ENCODE measurements at places on chromosomes 5 and 9.

DNA sequence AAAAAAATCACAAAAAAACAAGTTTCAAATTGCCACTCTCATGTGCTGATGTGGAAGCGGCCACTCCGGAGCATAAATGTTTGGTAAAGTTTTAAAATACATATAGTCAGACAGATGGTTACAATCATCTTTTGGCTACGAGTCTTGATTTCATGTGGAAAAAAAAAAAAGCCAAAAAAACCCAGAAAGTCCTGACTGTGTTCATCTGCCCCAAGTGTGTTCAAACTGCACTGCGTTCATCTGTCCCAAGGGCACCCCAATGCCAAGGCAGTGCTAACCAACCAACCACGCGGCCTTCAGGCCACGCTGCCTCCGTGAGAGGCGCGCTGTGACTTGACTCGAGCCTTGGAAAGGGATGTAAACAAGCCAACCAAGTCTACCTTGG, 127.1 kb downstream of the MYO10 start:
- no peak for DNase-seq

DNA sequence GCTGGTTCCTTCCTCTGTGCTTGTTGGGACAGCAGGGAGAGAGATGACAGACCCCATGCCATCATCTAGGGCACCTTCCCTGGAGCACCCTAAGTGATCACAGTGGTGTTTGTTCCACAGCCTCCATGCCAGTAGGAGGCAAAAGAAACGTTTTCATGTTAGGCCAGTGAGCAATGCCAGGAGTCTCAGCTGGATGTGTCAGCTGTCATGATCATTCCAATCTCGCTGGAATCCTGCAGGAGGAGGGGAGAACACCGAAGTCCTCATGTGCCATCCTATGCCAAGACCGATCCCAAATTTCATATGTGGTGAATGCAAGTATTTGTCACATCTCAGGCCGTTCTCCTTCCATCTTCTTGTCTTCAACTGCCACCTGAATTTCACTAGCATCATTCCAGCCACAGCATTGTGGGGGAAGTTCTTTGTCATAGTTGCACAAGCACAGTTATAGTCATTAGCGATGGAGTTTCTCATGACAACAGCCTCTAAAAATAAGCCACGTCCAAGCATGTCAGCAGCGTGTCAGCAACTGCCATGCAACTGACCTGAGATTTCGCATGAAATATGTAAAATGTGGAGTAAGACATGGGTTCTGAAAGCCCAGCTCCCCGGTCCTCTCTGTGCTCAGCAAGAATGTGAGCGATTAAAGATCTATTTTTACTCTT, 97.2 kb upstream of the DNAH5 start:
- no peak for DNase-seq

- DNase-seq = no peak
Measured at GRCh38 chr5:109335114-109335513, 74.7 kb downstream of the PJA2 start.

- DNase-seq = peak; percentile 40
Measured at GRCh38 chr9:137580209-137580953, 1.7 kb upstream of the DPH7 start.

- DNase-seq = peak; percentile 39
Measured at GRCh38 chr9:107158321-107158720, 124.8 kb upstream of the RAD23B start.

- no peak for DNase-seq
Measured at GRCh38 chr5:147586832-147587231, 77.0 kb upstream of the DPYSL3 start.

GRCh38 chr5:38680094-38680825, 123.8 kb upstream of the LIFR start:
- no peak for DNase-seq

DNA sequence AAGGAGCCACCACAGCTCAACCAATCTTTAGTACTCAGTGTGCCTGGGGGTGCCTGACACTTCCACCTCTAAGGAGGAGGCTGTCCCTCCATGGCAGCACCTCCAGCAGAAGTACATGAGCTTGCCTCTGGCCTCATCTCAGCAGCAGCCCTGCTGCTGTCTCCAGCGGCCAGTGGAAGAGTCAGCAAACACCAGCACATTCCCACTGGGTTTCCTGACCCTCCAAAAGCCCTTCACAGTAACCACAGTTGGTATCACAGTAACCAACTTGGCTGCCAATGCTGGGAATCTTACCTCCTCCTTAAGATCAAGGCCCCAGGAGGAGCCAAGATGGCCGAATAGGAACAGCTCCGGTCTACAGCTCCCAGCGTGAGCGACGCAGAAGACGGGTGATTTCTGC, 29.4 kb downstream of the FSTL4 start:
- no peak for DNase-seq

GRCh38 chr9:4077499-4078102, 222.3 kb downstream of the GLIS3 start:
- DNase-seq = peak; percentile 74

GRCh38 chr9:72276429-72276828, 88.6 kb downstream of the ZFAND5 start:
- no peak for DNase-seq

DNA sequence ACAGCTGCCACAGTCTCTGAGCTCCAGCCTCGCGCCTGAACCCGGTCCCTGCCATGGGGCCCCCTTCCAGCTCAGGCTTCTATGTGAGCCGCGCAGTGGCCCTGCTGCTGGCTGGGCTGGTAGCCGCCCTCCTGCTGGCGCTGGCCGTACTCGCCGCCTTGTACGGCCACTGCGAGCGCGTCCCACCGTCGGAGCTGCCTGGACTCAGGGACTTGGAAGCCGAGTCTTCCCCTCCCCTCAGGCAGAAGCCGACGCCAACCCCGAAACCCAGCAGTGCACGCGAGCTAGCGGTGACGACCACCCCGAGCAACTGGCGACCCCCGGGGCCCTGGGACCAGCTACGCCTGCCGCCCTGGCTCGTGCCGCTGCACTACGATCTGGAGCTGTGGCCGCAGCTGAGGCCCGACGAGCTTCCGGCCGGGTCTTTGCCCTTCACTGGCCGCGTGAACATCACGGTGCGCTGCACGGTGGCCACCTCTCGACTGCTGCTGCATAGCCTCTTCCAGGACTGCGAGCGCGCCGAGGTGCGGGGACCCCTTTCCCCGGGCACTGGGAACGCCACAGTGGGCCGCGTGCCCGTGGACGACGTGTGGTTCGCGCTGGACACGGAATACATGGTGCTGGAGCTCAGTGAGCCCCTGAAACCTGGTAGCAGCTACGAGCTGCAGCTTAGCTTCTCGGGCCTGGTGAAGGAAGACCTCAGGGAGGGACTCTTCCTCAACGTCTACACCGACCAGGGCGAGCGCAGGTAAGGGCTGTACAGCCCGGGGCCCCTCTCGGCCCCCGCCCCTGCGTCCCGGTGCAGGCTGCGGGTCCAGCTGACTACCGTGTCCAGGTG, 509 bp downstream of the LVRN start:
- no peak for DNase-seq

- no peak for DNase-seq
Measured at GRCh38 chr5:144944936-144945335, 774.3 kb downstream of the KCTD16 start.

DNA sequence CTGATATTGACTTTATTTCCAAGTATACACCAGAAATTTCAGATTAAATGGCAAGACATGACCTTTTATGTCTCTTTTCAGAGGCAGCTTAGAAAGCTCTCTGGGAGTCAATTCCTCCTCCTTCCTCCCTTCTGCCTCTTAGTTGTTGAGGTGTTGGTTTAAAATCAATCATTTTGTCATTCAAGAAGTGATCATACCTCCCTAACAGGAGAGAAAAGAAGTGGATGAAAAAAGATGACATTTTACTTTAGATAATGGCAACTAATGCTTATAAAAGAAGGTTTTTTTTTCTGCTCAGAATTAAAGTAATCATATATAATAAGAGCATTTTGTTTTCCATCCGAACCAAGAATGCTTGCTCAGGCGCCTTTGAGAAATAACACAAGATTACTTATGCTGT, 448.7 kb downstream of the CTNND2 start:
- no peak for DNase-seq

DNA sequence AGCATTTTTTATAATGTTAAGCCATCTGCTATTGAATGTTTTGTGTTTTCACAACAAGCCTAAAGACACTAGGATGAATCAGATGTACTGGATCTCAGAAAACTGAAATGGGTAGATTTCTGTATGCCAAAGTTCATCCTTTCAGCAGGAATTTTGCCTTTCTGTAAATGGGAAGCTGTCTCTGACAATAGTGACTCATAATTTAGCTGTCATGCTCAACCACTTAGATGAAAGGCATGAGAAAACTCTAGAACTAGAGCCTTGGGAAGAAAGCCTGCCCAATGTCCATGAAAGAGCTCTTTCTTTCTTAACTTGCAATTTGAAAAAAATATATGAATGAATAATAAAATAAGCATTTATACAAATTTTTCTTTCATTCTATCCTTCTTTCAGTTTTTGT, 616.0 kb upstream of the EDIL3 start:
- DNase-seq = no peak

DNA sequence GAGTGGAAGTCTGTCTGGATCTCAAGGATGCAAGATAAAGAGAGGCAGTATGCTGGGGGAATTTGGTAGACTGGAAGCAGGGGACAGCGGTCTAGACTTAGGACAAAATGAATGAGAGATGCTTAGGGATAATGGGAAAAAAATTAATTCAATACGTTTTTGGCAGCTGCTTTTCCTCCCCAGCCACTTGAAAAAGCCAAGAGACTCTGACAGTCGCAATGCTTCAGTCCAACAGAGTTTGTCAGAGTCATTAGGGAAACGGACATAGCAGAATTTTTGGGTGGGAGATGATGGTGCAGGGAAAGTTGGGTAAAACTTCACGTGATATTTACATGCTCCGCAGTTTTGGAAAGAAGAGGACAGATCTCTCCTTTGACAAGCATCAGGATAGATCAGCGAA, 129.7 kb downstream of the GOLPH3 start:
- no peak for DNase-seq

DNA sequence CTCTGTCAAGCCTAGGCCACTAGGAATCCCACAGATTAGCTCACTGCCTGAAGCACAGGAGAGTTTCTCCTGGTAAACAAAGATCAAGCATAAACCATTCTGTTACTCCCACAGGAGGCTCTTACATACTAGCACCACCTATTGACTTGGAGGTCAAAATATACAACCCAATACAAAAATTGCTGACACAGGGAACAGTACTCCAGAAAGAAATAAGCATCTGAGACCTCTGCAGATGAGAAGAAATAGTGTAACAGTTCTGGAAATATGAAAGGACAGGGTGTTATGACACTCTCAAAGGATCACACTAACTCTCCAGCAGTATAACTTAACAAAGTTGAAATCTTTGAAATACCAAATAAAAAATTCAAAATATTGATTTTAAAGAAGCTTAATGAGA, 269.6 kb upstream of the ARRDC3 start:
- no peak for DNase-seq

DNA sequence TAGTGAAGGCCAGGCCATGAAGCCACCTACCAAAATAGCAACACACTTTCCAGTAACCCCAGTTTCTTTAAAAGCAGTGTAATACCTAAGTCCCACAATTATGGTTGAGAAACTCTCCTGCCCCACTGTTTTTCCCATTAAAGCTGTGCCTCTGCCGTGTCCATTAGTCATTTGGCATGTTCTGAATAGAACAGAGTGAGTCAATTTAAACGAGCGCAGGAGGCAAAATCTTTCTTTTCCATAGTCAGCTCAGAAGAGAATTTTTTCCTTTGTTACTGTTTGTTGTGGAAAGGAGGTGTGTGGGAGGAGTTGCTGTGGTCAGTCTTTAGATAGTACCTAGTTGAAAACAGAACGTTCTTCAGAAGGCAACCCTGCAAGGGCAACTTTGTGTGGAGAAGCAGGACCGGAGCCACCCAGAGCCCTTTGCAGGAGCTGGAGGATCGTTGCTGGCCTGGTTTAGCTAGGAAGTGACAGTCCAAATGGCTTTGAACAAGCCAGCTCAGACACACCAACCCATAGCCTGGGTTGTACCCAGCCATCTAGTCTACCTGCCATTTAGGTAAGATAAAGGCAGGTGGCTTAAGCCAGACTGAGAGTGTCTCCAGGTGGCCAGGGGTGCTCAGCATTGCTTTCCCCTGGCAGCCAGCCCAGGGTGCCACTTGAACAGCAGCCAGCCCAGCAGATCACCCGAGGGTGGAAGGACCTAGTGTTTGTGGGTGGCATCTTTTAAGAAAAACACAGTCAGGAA, 30.4 kb downstream of the GADD45G start:
- no peak for DNase-seq

DNA sequence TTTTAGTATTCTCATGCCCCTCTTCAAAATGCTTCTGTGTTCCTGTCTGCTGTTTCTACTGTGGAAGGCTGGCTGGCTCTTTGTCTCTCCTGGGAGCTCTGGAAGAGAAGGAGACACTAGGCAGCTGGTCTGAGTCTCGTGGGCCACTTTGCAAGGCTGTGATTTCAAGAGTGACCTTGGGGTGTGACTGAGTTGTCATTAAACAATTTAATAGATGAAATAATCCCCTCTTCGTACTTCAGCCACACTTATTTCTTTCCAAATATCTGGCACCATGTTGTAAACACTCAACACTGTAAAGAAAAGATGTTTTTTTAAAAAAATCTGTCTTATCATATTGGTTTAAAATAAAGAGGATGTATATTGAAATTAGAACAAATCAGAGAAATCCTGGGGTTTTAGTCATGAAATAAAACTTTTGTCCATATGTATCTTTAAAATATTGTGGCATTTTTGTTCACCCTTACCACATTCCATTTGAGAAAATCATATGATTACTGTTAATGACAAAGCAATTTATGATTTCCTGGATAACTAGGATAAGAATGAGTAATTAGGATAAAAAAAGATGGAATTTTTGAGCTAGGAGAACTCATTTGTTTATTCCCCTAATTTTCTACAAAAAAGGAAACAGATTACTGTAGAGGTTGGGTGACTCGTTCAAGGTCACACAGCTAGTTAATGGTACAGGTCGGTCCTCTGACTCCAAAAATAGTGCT, 200.8 kb downstream of the MAT2B start:
- DNase-seq = no peak

- no peak for DNase-seq
Measured at GRCh38 chr9:95545831-95546567, 29.2 kb upstream of the PTCH1 start.

DNA sequence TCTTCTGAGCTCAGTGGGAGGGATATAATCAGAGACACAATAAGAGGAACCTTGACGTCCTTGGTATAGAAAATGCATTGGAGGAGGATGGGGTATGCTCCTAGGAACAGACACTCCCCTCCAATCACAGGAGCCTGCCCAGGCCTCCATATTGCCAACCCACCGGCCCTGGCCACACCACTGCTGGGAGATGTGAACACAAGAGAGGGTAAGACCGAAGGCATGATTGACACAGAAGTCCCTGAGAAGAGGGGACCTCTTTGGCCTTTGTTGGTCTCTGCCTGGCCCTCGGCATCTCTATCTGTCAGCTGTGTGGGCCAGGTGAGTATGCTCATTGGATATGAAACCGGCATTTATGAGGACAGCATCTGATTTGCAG, 62.0 kb downstream of the CRB2 start:
- DNase-seq = no peak

- DNase-seq = no peak
Measured at GRCh38 chr5:97728920-97729319, 545.9 kb upstream of the RIOK2 start.

GRCh38 chr9:137494550-137495351, 35.6 kb upstream of the NSMF start:
- no peak for DNase-seq

Data from NAMALWA (cell line).